CD4-positive, alpha-beta T cell treated with Interleukin-6 for 4 hours (primary cell): ENCODE measurements at places on chromosomes 3 and 15.

GRCh38 chr3:23809294-23809693, 3.5 kb downstream of the UBE2E1 start:
- no peak for DNase-seq

DNA sequence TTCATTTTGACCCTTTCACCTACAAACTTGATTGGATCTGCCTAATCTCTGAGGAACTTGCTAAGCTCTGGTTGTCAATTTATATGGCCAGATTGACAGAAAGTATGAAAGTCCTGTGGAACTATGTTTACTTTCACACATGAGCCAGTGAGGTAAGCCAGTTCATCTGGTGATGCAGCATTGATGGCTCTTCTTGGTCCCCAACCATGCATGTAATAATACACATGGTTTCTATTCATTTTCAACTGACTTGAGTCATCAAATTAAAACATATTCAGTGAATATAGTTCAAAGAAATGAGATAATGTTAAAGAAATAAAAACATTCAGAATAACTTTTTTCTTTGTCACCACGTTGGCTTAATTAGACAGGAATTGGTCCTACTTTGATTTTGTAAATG, 336.1 kb upstream of the THBS1 start:
- no peak for DNase-seq

DNA sequence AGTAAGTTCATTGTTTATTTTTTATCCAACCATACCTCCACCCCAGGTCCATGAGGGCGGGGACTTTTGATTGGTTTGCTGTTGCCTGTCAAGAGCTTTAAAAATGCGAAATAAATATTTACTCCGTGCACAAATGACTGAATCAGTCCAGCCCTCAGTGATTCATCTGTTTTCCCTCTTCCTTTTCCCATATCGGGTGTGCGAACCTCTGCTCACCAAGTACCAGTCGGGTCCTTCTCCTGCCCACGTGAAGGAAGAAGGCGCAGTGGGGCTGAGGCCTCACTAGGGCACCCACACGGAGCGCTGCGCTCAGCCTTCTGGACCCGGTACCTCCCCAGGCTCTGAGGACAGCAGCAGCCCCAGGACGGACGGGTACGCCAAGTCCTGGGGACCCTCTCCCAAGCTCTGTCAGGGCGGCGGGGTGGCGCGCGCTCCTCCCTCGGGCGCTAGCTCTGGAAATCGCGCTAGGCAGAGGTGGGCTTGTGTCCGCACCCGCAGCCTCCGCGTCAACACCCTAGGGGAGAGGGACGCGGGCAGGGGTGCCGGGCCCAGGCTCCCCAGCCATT, 70.5 kb upstream of the EPHB3 start:
- no peak for DNase-seq

- DNase-seq: no peak
Measured at GRCh38 chr3:9581742-9582141, 28.1 kb upstream of the LHFPL4 start.

- DNase-seq: no peak
Measured at GRCh38 chr3:10395196-10395595, 74.3 kb upstream of the SEC13 start.

DNA sequence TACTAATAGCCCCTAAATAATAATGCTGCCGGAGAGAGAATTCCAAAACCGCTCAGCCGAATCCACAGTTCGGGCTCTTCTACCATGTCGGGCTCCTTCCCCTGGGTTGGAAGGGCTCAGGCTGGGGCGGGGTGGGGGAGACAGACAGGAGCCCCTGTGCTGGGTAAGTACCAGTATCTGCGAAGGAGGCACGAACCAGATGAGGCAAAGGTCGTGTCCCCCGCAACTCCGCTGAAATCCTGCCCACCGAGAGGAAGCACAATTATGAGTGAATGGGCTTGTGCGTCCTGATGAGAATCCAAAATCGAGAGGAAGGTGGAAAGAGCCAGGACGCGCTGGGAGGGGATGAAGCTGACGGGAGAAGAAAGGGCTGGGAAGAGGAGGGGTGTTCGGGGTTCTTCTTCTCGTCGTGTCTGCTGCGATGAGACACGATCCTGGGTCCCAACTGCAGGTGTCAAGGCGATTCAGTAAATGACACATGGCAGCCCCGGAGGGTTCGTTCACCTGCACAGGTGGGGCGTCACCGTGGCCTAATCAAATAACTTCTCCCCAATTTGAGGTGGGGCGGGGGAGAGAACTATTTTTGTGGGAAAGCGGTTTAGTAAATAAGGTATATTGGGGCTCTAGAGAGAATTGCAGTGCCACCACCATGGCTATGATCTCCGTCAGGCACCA, 707 bp upstream of the FAM81A start:
- DNase-seq: no peak

DNA sequence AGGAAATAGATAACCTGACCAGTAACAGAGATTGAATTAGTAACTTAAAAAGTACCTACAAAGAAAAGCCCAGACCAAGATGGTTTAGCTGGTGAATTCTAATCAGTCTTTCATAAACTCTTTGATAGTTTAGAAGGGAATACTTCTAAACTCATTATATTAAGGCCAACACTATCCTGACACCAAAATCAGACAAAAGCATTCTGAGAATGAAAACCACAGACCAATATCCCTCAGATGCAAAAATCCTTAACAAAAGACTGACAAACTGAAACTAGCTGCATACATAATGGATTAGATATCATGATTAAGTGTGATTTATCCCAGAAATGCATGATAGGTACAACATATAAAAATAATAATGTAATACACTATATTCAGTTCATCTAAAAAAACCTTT, 115.6 kb downstream of the RFX7 start:
- DNase-seq: no peak

DNA sequence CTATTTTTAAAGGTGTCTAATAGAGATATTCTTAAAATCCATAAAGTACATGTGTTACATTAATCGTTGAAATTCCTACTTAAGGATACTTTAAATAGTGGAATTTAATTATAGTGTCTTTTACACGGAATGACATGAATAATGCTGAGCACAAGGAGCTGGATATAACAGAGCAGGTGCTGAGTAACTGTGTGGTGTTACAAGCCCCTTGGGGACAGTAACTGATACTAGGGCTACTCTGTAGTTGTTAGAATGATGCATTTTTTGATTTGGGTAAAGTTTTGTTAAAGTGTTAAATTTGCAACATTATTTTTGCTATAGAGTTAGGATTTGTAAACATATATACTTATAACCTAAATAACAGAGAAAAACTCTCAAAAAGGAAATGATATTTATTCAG, 1496.1 kb downstream of the OTOL1 start:
- DNase-seq: no peak

- DNase-seq: no peak
Measured at GRCh38 chr3:175398676-175399075, 539.5 kb downstream of the NAALADL2 start.

DNA sequence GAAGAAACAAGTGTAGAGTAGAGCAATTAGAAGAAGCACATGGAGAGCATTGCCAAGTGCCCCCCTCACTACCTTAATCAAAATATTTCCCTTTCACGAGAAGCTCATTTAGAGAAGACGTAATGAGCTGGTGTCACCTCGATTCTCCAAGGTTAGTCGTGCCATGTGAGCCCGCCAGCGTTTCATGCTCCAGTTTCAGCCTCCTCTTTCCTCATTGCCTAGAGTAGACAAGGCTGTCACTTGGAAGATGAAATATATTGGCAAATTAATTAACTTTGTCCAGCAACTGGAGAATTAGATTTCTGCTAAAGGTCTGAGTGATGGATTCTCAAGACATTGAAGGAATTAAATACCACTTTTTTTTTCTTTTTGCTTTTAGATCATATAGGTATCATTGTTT, 399.6 kb downstream of the TUSC7 start:
- no peak for DNase-seq

- no peak for DNase-seq
Measured at GRCh38 chr3:34264337-34265041, 466.1 kb downstream of the PDCD6IP start.

- DNase-seq: no peak
Measured at GRCh38 chr15:29324746-29325145, 55.1 kb upstream of the NSMCE3 start.

DNA sequence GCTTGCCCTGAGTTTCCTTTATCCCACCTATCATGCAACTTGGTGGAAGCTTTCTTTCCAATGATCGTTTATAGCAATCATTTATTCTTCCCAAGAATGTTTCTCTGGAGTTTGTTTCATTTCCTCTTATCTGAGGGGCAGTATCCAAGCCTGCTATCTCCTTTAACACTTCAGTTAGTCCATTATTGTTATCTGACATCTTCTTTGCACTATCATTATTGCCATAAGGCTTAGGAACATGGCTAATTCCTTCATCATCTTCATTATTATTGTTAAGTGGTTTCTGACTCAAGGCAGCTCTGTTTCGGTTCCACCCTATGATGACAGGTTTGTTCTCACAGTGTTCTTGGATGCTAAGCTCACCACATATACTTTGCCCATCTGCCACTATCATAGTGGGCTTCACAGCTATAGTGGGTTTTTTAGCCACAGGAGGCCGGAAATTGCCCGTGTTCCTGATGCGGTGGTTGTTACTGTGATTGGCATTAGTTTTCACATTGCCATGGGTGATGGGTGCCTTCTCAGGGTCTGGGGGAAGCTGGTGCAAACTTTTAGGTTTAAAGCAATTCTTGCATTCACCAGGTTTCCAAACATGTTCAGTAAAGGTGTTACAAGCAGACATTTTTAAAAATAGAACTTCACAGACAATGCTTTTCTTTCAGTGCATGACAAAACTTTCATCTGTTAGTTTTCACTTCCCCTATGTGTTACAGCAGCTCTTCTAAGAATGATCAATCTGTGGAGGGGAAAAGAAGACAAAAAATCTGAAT, 110.6 kb upstream of the TSPAN3 start:
- no peak for DNase-seq
